Kidney glomerular epithelial cell (primary cell): ENCODE measurements at places on chromosomes 6 and 20.

GRCh38 chr6:90109141-90109540, 187.5 kb downstream of the BACH2 start:
- DNase-seq, result no peak

DNA sequence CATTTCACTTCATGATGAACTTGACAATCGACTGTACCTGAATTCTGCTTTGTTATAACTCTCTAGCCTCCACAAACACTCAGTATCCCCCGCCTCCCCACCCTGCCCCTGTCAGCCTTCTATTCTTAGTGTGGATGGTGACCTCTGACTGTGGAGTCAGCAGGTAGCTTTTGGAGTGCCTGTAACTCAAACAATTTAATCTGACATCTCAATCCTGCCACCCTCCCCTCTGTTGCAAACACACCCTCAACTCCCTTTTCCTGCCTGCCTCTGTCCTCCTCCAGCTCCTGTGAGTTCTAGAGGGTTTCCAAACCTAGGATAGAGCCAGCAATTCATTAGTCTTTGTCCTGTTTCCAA, 20.3 kb downstream of the DAAM2 start:
- DNase-seq, result no peak

DNA sequence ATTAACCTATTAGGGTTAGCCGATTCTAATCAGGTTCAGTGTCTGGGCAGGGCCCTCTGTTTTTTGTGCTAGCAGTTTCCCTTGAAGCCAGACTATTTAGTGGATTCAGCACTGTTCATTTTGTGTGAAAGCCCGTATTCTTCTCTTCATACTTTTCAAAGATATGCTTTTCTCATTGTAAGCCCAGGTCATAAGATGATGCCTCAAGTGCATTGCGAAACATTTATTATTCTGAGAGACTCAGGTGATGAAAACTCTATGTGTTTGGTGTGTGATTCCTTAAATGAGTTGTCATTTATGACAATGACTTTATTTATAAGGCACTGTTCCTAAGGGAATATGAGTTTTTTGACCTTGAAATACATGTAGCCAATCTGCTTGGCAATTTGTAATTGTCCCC, 851.0 kb upstream of the FLRT3 start:
- DNase-seq, result no peak

- no peak for DNase-seq
These were observed 932.0 kb downstream of the C6orf118 start for GRCh38 chr6:164377348-164377918.

GRCh38 chr20:3707508-3707899, 4.9 kb downstream of the SIGLEC1 start:
- DNase-seq, result no peak

DNA sequence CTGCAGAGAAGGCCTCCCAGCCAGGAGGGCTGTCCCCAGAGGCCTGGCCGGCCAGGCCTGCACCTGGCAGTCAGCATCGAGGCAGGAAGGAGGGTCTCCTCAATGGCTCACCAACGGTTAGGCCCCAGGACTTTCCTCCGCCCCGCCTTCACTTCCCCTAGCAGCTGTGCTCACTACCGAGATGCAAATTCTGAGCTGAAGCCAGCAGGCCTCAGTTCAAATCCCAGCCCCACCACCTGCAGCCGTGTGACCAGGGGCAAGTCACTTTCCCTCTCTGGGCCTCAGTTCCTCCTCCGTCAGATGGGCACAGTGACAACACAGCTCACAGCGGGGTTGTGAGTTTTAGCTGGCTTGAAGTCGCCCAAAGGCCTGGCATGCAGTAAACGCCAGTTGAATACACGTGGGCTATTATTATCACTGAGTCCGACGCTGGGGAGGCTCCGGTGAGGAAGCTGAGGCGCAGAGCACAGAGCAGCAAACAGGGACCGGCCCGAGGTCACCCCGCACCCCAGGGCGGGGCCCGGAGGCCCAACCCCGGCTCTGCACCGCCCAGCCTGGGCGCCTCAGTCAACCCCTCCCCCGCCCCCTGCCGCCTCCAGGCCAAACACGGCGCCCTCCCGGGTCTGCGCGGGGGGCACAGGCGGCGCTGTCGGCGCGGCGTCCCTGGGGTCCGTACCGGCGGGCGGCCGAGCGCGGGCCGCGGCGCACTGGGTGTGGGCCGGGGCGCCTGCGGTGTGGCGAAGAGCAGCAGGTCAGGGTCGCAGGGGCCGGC, 671 bp downstream of the E2F1 start:
- no peak for DNase-seq

GRCh38 chr6:13447949-13448724, 39.3 kb downstream of the GFOD1 start:
- no peak for DNase-seq

GRCh38 chr6:1801401-1801800, 191.7 kb downstream of the FOXC1 start:
- no peak for DNase-seq

GRCh38 chr6:148166339-148166968, 176.2 kb upstream of the SASH1 start:
- DNase-seq, result peak; percentile 49

- no peak for DNase-seq
These were observed 17.5 kb upstream of the NFATC2 start for GRCh38 chr20:51560042-51560441.

- DNase-seq, result no peak
These were observed 146.6 kb downstream of the RNASET2 start for GRCh38 chr6:166809721-166810120.

DNA sequence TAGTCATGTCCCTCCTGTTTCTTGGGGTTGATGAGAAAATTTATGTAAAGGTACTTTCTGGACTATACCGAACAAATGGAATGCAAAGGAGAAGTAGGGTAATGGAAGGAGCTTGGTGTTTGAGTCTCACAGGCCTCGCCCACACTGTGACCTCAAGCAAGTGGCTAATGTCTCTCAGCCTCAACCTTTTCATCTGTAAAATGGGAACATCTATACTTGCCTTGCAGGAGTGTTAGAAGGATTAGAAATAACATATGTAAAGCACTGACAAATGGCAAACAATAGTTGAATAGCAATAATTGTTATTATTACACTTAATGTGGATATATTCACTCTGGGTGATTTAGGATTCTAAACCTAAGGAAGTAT, 8.9 kb upstream of the PKIG start:
- DNase-seq, result no peak

- DNase-seq, result no peak
These were observed 98.4 kb downstream of the DOK5 start for GRCh38 chr20:54573838-54574237.

DNA sequence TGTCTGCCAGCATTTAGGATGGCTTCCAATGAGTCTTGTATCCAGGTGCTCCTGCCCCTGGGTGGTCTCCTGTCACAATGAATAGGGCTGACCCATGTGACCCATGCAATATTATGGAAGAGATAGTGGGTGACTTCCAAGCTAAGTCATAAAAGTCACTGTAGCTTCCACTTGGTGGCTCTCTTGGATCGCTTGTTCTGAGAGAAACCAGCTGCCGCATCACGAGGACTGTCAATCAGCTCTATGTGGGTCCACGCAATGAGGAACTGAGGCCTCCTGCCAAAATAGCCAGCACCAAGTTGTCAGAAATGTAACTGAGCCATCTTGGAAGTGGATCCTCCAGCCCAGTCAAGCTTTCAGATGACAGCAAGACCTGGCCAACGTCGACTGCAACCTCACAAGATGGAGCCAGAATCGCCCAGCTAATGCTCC, 14.9 kb upstream of the MATN4 start:
- DNase-seq, result no peak

- DNase-seq, result peak; percentile 96
These were observed 343.0 kb downstream of the CDKAL1 start for GRCh38 chr6:20877008-20877937.

- no peak for DNase-seq
These were observed 217.3 kb upstream of the SULF2 start for GRCh38 chr20:48002517-48002970.

GRCh38 chr6:56759521-56759920, 116.8 kb upstream of the DST start:
- no peak for DNase-seq

- peak; percentile 37 for DNase-seq
These were observed 183.6 kb downstream of the COL9A1 start for GRCh38 chr6:70119218-70119835.

- no peak for DNase-seq
These were observed 53.3 kb upstream of the HFE start for GRCh38 chr6:26033941-26034354.

DNA sequence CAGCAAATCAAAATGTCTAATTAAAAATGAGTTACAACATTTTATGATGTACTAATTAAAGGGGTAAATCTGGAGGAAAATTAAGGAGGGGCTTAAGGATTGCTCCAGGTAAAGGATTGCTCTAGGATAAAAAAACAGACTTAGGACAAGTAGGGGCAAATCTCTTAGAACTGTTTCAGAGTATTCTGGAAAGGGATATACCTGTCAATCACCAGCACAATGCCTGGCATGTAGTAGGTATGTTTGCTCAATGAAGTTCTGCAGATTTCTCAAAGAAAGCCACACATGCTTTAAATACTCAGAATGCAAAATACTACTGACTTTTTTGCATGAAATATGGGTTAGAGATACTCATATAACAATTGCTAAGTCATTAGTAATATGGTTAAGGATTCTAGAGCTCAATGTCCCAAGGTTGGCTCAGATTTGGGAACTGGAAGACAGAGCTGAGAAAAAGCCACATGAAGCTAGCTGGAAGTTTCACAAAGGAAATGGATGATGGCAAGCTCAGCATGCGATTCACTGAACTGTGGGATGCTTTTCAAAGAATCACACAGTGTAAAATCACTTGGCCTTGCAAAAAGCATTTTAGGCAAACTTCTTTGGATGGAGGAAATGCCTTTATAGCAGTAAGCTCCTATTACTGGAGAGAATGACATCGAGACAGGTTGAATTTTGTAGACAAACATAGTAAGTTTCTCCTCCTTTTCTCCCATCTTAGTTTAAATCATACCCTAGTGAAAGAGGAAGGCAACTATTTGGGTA, 72.8 kb downstream of the MAP3K5 start:
- DNase-seq, result no peak

DNA sequence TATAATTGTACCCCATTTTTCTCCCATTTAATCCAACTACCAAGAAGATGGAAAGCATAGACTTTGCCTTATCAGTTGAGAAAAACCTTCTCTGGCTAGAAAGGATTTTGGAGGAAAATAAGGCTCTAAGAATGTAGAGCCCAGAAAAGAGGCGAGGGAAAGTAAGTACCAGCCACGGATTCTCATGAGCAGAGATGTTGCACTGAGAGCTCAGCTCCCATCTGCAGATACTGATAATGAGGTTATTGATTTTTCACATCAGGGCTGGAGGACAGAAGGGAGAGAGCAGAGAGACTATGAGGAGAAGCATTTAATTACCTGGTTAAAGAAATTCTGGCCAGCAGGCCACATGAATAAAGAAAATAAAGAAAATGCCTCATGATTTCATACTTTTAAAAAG, 104.4 kb upstream of the FAM184A start:
- no peak for DNase-seq

DNA sequence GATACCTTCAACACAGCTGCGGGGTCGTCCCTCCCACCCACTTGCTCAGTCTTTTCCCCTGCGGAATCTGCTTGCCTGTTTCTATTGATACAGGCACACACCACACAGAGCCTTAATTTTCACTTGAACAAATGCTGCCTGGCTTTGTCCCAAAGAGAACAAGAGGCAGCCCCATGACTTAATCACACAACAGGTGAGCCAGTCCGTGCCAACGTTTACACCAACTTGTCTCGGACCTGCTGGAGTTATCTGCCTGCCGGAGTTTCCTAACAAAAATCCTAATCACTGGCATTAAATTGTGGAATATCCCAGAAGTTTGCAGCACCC, 186.8 kb upstream of the RREB1 start:
- DNase-seq, result no peak

GRCh38 chr20:11352041-11352440, 565.7 kb upstream of the BTBD3 start:
- no peak for DNase-seq

DNA sequence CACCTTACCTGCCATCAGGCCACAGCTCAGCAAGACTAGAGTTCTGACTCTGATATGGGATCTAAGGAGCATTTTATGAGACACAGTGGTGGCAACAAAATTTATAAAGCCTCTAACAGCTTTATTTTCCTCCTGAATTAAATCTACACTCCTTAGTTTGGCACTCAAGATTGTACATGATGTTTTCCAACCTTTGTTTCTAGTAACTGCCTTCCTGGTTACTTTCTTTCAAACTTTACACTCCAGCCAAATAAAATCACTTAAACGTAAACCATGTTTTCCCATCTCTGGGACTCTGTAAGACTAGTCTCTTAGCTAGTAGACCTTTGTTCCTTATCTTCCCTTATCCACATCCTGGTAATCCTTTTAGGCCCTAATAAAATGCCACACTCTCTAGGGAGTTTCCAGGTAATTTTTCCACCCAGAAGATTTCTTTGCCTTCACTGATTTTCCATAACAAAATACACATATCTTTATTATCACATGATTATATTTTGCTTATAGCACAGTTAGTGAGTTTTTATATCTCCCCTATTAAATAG, 92.1 kb downstream of the PKHD1 start:
- DNase-seq, result no peak

- DNase-seq, result no peak
These were observed 65.0 kb upstream of the SLC2A12 start for GRCh38 chr6:134117409-134117808.

- no peak for DNase-seq
These were observed 929.5 kb downstream of the KIF16B start for GRCh38 chr20:15643713-15644112.

DNA sequence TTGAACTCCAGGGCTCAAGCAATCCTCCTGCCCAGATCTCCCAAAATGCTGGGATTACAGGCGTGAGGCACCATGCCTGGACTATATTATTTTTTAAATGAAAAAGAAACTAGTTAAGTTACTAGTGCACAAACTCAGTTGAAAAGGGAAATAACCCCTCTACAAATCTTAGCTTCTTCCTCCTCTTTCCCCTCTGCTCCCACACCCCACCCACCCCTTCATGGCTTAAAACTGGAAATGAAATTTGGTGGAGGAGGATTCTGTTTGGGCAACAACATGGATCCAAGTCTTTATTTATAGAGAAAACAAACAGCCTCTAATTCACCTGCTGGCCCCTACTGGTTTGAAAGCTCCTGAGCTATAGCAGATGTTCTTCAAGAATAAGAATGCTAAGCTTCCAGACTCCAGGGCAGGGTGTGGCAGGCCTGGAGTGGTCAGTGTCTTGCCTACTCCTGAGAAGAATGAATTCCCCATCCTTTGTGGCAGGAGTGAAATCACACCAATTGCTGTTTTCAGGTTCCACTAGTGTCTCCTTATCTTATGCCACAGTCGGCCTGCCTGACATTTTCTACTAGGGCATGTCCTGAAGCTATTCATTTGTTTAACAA, 73.5 kb downstream of the ZFP64 start:
- no peak for DNase-seq

DNA sequence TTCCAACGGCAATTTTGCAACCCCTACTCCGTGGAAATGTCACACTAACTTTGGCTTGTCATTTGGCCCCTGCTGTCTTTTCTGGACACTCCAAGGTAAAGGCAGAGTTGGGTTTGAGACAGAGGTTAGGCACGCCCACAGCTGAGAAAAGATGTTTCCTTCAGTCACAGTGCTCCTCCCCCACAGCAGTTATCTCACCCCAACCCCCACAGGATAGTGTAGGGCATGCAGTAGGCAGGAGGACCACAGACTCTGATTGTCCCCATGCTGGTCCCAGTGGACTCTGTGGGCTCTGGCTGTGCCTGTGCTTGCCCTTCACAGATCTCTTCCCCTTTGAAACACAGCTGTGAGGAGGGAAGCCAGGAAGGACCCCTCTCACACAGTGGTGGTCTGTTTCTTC, 124.0 kb upstream of the CARMIL1 start:
- no peak for DNase-seq
